ENCODE measurements at places on chromosomes 13 and 19.

DNA sequence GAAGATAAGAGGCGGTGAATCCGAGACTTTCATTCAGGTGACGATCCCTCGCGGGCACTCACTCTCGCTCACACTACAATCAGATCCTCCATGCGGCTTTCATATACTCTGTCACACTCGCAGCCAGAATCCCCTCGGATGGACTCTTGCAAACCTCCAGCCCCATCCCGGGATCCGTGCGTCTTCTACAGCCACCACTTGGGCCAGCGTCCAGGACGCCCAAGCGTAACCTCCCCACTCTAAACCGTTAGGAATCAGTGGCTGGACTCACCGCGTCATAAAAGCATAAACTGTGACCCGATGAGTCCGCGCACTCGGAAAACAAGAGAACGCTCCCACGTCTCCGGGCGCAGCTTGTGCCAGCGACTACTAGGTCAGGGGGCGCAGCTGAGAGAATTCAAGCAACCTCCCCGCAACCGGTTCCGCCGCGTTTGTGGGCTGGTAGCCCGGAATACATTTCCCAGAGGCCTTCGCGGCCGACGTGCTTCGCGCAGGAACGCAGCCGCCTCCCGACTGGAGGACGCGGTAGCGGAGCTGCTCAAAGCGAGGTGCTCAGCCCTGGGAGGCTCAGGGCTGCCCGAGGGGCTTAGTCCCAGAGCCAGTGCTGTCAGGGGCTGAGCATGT, 27.6 kb downstream of the ZNF607 start:
- peak; percentile 91 for DNase-seq

- DNase-seq: no peak
These were observed 27.4 kb upstream of the ZNF83 start for GRCh38 chr19:52665529-52665928.

DNA sequence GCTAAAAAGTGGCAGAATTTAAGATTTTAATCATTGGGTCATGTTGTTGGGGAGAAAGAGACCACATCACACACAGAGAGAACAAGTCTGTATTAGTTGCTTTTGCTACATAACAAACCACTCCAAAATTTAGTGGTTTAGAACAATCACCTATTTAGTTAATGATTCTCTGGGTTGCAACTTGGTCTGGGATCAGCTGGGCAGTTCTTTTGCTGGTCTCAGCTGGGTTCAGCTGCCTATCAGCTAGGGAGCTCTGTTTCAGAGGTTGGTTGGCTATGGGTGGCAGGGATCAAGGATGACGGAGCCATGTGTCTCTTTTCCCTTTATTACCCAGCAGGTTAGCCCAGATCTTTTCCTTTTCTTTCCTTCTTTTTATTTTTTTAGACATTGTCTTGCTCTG, 8.9 kb downstream of the PINLYP start:
- no peak for DNase-seq

GRCh38 chr13:98677398-98677797, 75.1 kb downstream of the SLC15A1 start:
- peak; percentile 7 for DNase-seq

GRCh38 chr19:16668176-16668575, 7.2 kb downstream of the TMEM38A start:
- DNase-seq: no peak

DNA sequence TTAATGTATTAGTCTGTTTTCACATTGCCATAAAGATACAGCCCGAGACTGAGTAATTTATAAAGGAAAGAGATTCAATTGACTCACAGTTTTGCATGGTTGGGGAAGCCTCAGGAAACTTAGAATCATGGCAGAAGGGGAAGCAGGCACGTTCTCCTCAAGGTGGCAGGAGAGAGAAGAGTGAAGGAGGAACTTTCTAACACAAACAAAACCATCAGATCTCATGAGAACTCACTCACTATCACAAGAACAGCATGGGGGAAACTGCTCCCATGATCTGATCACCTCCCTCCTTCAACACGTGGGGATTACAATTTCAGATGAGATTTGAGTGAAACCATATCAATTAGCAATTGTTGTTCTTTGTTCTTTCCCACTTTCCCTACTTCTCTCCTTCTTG, 689.0 kb upstream of the SLITRK1 start:
- DNase-seq: no peak

DNA sequence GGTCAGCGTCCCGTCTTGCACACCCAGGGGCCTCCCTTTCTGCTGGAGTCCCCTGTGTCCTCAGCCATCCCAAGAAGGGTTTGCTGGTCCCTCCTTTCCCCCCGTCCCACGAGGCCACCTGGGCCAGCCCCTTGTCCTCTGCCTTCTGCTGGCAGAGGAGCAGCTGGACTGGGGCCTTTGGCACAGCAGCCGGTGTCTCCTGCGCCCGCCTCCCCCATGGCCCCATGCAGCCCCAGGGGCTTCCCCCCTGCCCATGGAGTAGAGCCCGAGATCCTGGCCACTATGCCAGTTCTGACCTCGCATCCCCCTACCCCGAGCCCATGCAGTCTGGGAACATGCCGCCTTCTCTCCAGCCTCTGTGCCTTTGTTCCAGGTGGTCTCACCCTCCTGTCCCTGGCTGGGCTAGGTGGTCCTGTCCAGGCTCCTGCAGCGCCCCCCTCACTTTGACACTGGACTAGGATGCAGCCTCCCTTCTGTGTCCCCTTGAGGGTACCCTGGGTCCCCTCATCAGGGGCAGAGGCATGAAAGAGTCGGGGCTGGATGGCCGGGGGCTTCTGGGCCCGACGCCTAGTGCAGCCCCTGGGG, 5.7 kb upstream of the GARIN5A start:
- no peak for DNase-seq

GRCh38 chr13:99275093-99275469, 16.9 kb upstream of the GPR18 start:
- peak; percentile 44 for DNase-seq

GRCh38 chr13:32330441-32330840, 15.1 kb downstream of the BRCA2 start:
- peak; percentile 90 for DNase-seq

DNA sequence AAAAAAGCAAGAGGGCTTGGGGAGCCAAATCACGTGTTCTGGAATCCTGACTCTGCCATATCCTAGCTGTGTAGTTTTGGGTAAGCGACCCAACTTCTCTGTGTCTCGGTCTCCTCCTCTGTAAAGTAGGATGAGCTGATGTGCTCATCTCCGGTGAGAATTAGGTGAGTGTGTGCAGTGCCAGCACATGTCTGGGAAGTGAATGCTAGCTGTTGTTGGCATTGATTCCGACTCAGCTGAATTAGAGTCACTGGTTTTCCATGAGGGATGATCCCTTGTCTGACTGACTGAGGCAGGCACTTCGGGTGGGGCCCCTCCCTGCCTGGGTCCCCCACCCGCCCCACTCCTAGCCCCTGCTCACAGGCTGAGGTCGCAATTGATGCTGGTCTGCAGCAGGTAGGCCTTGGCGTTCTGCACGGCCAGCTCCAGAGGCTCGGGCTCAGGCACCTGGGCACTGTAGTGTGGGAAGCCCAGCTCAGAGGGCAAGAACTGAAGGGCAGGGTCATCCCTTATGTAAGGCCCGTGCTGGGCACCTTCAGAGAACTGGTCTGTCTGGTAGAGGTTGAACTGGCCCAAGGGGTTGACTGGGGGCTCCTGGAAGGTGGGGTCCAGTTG, 835 bp downstream of the RSPH6A start:
- DNase-seq: no peak

DNA sequence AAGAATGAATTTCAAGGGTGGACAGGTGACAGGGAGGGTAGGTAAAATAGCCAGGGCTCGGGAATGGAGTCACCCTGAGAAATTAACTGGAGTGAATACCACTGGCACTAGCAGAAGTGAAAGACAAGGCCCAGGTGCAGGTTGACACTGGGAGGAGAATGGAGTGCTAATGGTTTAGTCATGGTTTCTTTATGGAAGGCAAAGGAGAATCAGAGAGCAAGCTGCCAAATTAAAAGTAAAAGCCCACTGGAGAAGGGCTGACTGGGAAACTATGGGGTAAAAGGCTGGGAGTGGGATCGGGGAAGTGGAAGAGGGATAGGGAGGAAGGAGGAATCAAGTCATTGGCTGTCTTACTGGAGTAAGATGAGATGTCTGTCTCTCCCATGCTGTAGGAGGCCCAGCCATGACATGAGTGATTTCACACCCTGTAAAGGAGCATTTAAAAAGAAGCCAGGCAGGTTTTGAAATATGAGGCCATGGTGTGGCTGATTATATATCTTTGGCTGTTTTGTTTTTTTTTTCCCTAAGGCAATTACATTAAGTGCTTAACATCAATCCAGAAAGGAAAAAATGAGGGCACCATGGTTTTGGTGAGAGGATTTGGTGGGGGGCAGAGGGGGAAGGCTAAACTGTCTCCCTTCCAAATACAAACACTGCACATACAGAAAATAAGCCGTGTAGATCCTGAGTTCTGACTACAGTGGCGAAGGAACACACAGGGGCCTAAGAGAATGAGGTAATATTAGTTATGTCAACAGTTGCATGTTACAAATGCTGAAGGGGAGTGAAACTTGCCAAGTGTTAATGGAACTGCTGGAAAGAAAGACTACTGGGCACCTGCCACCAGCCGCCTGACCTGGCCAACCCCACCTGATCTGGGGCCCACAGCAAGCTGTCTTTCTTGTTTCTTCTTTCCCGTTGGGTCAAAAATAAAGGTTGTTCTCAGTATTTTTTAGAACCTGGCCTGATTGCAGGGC, 183.5 kb upstream of the TSC22D1 start:
- peak; percentile 23 for DNase-seq

DNA sequence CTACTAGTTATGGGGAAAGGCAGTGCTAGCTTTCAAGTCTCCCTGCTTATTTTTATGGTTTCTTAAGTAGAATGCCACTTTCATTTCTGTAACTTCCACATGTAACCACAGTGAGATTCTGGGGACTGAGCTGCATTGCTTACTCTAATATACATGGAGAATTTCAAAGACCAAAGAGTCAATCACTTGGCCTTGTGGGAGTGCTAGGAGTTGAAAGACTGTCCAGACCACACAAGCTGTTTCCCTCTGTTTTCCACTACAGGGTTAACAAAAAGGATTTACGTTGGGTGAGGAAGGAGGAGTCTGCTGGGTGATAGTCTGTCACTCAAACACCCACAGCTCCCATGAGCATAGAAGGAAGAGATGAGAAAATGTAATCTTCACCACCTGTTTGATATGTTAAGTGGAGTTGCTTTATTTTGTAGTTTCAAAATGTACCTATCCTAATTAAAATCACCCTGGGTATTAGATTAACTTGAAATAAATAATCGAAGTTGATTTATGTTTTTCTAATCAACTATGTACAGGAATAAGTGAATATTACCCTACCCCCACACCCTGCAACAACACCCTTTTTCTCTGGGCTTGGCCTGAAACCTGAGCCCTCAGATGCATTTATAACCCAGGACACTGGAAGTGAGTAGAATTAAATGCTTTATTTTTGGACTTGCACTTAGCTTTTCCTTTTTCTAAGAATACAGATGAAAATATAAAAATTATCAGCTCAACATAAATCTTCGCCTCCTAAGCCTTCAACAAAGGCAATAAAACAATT, 225.8 kb upstream of the SLC10A2 start:
- DNase-seq: no peak

DNA sequence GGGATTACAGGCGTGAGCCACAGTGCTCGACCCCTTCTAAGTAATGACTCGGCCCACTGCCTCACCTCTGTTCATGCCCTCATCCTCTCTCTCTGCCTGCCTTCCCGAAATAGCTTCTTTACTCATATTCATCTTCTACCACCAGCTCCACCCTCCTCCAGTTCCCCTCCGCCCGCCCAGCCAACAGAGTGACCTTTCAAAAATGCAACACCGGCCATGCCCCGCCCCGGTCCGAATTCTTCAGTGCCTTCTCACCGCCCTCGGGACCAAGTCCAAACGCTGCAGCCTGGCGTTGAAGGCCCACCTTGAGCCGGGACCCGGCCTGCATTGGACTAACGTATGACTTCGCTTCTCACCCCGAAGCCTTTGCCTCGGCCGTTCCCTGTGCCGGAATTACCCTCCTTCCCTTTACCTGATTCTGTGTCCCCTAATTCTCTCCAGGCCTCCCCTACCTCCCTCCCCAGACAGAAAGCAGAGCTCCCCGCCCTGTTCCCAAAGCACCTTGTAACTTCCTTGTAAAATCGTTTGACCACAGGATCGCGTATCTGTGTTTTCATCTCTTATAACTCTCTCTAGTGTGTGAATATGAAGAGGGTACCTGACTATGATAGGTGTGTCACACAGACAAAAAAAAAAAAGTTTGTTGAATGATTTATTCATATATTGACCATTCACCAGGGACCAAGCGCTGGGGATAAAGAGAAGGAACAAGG, 8.1 kb upstream of the MUC16 start:
- no peak for DNase-seq

DNA sequence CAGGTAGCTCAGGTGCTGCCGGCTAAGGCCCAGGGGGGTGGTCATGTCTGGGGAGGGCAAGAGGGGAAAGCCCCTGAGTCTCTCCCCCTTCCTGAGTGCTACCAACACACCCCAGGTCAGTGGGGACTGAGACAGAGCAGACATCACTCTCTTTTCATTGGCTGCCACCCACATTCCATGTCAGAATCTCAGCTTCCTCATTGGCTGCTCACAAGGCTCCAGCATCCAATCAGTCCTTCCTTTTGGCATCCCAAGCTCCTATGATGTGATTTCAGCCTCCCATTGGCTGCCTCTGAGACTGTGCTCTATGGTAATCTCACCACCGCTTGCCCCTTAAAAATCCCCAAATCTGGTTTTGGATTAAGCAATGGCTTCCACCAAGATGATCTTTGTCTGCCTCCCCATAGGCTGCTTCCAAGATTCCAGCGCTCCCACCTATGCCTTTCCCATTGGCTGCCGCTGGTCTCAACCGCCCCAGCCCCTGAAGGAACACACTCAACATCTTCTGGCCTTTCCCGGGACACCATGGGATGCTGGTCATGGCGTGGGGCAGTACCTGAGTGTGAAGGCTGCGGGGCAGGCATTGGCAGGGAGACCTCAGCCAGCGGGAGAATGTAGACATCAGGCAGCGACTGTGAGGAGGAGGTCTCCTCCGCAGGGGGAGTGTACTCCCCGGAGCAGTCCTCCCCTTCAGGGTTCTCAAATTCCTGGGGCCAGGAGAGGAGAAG, 2.0 kb downstream of the LMTK3 start:
- DNase-seq: peak; percentile 22

DNA sequence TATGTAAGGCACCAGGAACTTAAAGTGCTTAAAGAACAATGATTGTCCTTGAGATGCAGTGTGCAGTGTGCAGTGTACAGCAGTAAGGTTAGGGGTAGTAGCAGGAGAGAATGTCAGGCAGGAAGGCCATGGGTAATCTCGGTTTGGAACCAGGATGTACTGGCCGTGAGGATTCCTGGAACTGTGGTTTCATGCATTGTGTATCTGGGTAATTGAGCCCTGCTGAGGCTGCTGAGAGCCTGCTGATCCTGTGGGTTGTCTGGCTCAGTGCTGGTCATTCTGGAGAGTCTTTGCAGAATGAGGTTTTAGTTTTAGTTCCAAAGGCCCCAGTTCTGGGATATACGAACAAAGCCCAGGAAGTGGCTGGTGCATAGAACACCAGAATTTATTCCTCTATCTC, 71.0 kb downstream of the ZNF568 start:
- DNase-seq: no peak

- no peak for DNase-seq
These were observed 24.6 kb downstream of the CCNE1 start for GRCh38 chr19:29836409-29836825.
